ENCODE measurements at places on chromosomes 7 and 10. TPM values are rescaled to one million over a fixed set of nuclear protein-coding genes. Genes with fewer than 3 reads are reported as not detected.
A peak's percentile ranks its signal among the peaks of the same experiment; 100 is the strongest.

Gene POU6F2
- 1.5 TPM for total RNA-seq

Gene RHOBTB1
- 13.2 TPM for total RNA-seq

Gene TSPAN13
- 5.1 TPM for total RNA-seq

Gene NOS3
- total RNA-seq = 14.5 TPM

Gene PSPH
- 11.6 TPM for total RNA-seq

- DNase-seq = no peak
- no peaks in the 10 kb centered on the region for H3K27me3 ChIP-seq
- H3K4me1 ChIP-seq = no peaks in the 10 kb centered on the region
- H3K4me3 ChIP-seq = peak overlapping the region; percentile 93
Measured at GRCh38 chr10:101000127-101000914, 713 bp downstream of the LZTS2 start.

DNA sequence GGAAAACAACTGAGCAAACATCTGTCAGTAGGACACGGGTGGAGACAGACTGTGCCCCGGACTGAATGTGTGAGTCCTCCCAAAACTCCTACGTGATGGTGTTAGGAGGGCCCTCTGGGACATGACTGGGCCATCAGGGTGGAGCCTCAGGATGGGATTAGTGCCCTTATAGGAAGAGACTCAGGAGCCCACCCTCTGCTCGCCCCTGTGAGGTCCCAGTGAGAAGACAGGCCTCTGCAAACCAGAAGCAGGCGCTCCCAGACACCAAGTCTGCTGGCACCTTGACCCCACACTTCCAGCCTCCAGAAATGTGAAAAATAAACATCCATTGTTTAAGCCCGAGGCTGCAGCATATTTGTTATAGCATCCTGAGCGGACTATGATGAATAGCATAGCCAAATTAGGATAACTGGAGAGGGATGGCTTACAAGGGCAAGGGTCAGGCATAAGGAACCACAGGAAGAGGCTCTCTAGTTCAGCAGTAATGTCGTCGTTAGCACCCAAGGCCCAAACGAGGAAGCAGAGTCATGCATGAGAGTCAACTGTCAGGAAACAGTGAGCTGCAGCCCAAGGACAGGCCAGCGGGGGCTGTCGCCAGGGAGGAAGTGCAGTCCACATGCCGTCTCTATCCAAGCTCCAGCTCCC lies 50.6 kb downstream of the PTPRN2 start:
- H3K4me3 ChIP-seq = no peak overlapping the region
- H3K36me3 ChIP-seq = no peaks in the 10 kb centered on the region
- no peak overlapping the region for H3K27ac ChIP-seq

DNA sequence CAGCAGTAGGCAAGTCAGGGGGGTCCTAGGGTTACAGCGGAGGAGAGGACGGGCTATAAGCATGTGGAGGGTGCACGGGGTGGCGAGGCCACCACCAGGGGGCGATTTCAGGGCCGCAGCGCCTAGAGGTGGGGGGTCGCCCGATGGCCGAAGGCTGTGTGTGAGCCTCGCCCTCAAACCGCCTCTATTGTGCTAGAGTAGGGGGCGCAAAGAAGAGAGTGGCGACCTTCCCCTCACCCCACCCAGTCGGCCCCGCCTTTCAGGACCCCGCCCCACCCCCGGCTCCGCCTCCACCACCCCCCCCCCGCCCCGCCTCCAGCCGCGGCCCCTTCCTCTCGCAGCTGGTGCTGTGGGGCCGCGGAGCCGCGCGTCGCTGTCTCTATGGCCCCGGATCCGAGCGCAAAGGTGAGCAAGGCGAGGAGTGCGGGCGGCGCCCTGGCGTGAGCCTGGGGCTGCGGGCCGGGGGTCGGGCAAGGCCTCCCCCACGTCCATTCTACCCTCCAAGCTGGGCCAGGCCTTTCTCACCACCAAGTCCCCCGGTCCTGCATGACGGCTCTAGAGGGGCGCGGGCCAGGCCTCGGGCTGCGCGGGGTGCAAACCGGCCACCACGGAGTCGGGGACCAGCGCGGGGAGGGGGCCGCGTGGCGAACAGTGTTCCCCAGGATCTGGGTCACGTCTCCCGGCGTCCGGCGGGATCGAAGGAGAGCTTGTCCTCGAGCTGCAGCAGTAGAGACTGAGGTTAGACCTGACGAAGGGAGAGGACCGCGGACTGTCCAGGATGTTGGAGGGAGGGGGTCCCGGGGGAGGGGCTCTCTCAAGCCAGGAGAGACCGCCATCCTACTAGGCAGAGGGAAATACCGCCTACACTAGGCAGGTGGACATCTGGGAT lies at the start of gene SEMA4G:
Gene SEMA4G (plus strand): TSS at position 318 of the 889 bp plus-strand sequence. CDS start 3,409 bp downstream, outside the sequence.
- H3K27me3 ChIP-seq = no peaks in the 10 kb centered on the region
- H3K4me3 ChIP-seq = peak within 1 kb of the TSS; percentile 45
- no peak within 1 kb of the TSS for H3K27ac ChIP-seq

- no peak overlapping the region for H3K4me3 ChIP-seq
- H3K36me3 ChIP-seq = no peaks in the 10 kb centered on the region
- H3K4me1 ChIP-seq = no peaks in the 10 kb centered on the region
- no peak for DNase-seq
- no peaks in the 10 kb centered on the region for H3K27me3 ChIP-seq
- H3K27ac ChIP-seq = no peak overlapping the region
Measured at GRCh38 chr10:14661818-14662217, 112.9 kb downstream of the FAM107B start.

GRCh38 chr10:65754112-65754511 lies 1171.7 kb upstream of the LRRTM3 start:
- H3K4me3 ChIP-seq = no peak overlapping the region
- H3K36me3 ChIP-seq = no peaks in the 10 kb centered on the region
- H3K27me3 ChIP-seq = no peaks in the 10 kb centered on the region
- no peak overlapping the region for H3K27ac ChIP-seq
- H3K4me1 ChIP-seq = no peaks in the 10 kb centered on the region

DNA sequence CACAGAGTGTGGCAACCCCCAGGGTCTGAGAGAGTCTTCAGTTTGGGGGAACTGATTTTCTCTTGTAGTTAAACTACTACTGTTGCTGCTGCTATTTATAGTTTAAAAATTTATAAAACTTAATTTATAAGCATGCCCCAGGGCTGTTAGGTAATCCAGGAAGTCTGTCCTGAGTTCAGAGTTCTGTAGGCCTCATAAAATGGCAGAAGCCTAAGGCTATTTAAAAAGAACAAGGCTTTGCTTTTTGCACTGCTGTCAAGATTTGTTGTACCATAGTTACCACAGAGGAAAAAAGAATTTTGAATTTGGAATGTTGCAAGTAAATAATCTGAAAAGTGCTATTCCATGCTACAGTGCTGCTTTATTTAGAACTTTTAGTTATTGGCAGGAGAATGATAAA lies 66.1 kb downstream of the AGK start:
- no peak overlapping the region for H3K27ac ChIP-seq
- no peak overlapping the region for H3K4me3 ChIP-seq
- H3K4me1 ChIP-seq = no peaks in the 10 kb centered on the region
- DNase-seq = no peak

DNA sequence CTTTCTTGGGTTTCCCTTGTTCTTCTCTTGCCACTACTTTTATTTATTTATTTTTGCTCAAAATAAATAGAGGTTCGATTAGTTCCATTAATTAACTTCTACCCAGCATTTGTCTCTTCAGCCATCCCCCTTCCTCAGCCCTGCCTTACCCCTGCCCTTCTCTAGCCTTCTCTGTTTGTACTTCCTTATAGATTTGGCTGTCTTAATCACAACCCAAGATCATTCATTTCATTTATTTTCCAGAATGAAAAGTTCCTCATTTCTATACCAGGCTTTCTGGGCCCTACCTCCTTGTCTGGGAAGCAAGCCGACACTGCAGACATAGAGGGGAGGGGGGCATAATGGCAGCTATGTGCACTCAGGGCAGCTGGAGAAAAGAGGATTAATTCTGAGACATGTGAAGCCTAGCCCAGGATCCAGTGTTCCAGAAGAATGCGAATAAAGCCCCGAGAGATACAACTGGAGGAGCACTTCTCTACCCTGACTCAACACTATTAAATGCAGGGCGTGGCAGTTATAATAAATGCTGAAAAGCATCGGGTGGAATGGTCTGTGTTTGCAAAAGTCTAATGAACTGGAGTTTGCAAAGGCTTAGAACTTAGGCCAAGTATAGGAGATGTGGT lies 6.4 kb upstream of the PDCD4 start:
- no peaks in the 10 kb centered on the region for H3K27me3 ChIP-seq
- peak overlapping the region; percentile 62 for H3K27ac ChIP-seq
- H3K4me1 ChIP-seq = peaks cover 29% of the 10 kb centered on the region
- DNase-seq = peak; percentile 57
- H3K4me3 ChIP-seq = no peak overlapping the region

DNA sequence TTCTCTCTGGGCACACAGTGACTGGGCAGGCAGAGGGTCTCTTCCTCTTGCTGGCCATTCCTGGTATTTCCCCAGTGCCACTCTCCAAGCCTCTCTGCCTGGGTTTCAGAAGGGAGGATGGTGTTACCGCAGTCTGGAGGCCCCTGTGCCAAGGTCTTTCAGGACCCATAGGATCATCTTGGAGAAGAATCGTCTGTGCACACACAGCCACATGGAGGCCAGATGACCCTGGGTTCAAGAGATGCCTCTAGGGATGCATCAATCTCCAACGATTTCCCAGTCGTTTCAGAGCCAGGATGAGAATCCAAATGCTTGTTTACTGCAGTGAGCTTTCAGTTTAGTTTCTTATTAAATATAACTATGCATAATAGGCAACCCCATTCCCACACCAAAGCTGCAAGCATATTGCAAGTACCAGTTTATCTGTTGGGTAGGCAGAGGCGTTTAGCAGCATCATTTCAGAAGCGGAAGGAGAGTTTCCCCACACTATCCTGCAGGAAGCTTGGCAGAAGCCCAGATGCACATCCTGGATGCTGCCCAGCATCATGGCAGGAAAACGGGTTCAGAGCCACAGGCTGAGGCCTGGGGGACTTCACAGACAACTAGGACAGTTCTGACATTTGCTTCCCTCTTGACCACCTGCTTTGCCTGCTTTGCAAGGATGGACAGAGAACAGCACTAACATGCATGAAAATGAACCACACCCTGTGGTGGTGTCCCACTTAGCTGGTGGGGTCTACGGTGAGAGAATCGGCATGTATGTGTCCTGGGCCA lies 134.7 kb upstream of the FAM20C start:
- no peaks in the 10 kb centered on the region for H3K27me3 ChIP-seq
- no peak for DNase-seq
- H3K4me3 ChIP-seq = no peak overlapping the region
- H3K36me3 ChIP-seq = no peaks in the 10 kb centered on the region

GRCh38 chr7:159108491-159108890 lies 36.2 kb downstream of the VIPR2 start:
- H3K36me3 ChIP-seq = no peaks in the 10 kb centered on the region
- no peak for DNase-seq
- H3K27me3 ChIP-seq = no peaks in the 10 kb centered on the region
- peak overlapping the region; percentile 31 for H3K27ac ChIP-seq
- H3K4me3 ChIP-seq = no peak overlapping the region

- no peaks in the 10 kb centered on the region for H3K27me3 ChIP-seq
- no peaks in the 10 kb centered on the region for H3K4me1 ChIP-seq
- no peak overlapping the region for H3K27ac ChIP-seq
- no peak for DNase-seq
Measured at GRCh38 chr7:36911788-36912187, 187.5 kb upstream of the AOAH start.

GRCh38 chr10:101043363-101043707 lies 12.3 kb downstream of the SFXN3 start:
- peaks cover 5% of the 10 kb centered on the region for H3K36me3 ChIP-seq
- peak overlapping the region; percentile 57 for H3K4me3 ChIP-seq
- peaks cover 4% of the 10 kb centered on the region for H3K27me3 ChIP-seq
- H3K27ac ChIP-seq = peak overlapping the region; percentile 82

DNA sequence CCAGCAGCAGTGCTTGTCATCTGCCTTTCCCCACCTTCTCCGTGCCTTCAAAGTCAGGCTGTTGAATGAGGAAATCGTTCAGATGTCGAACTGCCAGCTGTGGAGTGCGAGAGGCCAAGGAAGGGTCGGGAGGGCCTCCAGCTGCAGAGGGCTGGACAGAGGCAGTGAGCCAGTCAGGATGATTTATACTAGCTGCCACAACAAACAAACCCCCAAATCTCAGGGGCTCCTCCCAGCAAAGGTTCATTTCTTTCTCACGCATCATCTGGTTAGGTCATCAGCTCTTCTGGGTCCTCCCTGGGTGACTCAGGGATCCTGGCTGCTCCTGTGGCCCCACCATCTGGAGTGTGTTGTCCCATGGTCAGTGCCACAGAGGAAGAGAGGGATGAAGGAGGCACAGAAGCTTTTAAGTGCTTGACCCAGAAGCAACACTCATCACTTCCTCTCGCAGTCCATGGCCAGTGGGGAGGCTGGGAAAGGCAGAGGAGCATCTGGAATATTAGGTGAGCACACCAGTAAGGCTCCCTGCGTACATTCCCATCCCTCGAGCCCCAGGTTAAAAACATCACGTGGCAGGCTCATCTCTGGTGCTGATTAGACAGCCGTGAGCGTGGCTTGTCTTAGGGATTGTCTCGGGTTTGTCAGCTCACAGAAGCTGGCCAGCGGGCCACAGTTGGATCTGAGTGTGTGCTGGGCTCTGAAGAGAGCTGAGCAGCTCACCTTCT lies 140.7 kb downstream of the RGS10 start:
- H3K4me3 ChIP-seq = no peak overlapping the region
- peaks cover 6% of the 10 kb centered on the region for H3K36me3 ChIP-seq
- DNase-seq = peak; percentile 93
- H3K27me3 ChIP-seq = no peaks in the 10 kb centered on the region

GRCh38 chr10:73537709-73538108 lies 41.9 kb upstream of the PPP3CB start:
- no peak overlapping the region for H3K4me3 ChIP-seq
- H3K27ac ChIP-seq = no peak overlapping the region
- H3K4me1 ChIP-seq = no peaks in the 10 kb centered on the region
- no peaks in the 10 kb centered on the region for H3K27me3 ChIP-seq
- peaks cover 31% of the 10 kb centered on the region for H3K36me3 ChIP-seq

- no peak overlapping the region for H3K4me3 ChIP-seq
- no peaks in the 10 kb centered on the region for H3K27me3 ChIP-seq
- no peak overlapping the region for H3K27ac ChIP-seq
- DNase-seq = no peak
- H3K36me3 ChIP-seq = peaks cover 64% of the 10 kb centered on the region
Measured at GRCh38 chr10:71293446-71294084, 25.5 kb upstream of the SLC29A3 start.

GRCh38 chr10:61903928-61904344 lies 2.4 kb downstream of the ARID5B start:
- no peaks in the 10 kb centered on the region for H3K27me3 ChIP-seq
- no peaks in the 10 kb centered on the region for H3K4me1 ChIP-seq
- DNase-seq = no peak
- peak overlapping the region; percentile 76 for H3K4me3 ChIP-seq
- peak overlapping the region; percentile 95 for H3K27ac ChIP-seq
- no peaks in the 10 kb centered on the region for H3K36me3 ChIP-seq
